ENCODE measurements at places on chromosomes 2 and 18.

DNA sequence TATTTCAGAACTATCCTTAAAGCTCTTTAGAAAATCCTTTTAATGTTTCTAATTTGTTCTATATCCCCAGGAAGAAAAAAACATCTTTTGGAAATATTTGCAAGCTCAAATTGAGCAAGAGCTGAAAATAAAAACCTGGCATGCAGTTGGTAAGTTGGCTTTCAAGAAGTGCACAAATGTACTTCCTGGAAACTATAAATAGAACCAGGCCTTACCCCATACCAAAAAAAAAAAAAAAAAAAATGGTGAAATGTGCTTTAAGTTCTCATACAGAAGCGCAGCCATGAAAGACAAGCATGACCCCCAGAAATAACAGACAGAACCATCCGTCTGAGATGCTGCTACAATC, 178.5 kb downstream of the HDAC4 start:
- DNase-seq, result no peak

- peak; percentile 47 for DNase-seq
These were observed 453 bp downstream of the CABLES1 start for GRCh38 chr18:23135550-23136325.

DNA sequence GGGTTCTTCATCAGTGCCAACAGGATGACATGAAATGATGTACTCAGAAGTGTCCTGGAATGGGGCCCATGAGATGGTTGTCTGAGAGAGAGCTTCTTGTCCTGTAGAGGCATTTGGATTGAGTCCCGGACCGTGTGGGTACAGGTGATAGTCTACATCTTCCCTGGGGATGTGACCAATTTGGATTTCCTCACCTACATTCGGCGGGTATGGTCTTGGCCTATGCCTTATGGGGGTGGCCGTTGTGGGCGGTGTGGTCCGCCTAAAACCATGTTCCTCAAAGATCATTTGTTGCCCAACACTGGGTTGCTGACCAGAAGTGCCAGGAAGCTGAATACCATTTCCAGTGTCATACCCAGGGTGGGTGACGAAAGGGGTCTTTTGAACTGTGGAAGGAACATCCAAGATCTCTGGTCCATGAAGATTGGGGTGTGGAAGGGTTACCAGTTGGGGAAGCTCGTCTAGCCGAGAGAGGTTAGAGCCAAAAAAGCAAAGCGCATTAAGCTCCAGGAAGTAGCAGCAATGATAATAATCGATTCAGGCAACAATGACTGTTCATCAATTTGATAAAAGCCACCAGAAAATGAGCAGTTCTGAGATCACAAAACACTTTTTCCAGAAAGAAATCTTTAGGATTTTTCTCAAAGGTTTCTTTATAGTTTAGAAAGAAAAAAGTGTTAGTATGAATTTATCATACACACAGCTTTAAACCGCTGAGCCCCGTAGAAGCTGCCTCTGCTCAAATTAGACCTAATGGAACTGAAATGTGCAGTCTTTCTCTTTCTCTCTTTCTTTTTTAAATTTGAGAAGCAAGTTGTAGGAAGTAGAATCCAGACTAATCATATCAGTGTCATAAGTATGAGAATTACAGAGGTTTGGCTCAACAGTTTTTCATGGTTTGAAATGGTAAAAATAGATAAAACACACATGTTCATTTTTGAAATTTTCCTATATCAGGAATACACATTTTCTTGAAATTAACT, 60.3 kb downstream of the ATIC start:
- DNase-seq, result no peak

GRCh38 chr2:137173463-137173862, 408.1 kb downstream of the THSD7B start:
- DNase-seq, result no peak

DNA sequence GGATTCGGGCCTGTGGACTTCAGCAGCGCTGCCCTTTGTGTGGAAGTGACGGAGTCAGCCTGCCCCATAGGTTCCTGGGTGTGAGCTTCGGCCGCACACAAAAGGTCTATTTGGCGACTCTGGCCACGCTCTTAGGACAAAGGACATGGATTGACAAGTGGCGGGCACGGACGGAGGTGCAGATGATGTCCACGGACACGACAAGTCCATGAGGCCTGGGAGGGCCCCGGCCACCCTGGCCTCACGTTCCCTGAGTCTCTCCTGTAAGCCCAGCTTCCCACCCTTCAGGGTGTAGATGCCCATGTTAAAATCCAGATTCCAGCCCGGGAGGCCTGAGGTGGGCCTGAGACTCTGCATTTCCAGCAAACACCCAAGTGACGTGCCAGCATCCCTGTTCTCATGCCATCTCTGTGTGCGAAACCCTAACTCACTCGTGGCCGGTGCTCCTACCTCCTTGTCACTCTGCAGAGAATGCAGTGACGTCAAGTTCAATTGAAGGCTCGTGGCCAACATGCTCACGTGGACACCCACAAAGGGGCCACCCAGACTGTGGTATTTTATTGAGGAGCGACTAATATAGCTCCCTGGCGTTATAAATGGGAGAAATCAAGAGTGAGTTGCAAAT, 111.7 kb downstream of the RTP5 start:
- no peak for DNase-seq

DNA sequence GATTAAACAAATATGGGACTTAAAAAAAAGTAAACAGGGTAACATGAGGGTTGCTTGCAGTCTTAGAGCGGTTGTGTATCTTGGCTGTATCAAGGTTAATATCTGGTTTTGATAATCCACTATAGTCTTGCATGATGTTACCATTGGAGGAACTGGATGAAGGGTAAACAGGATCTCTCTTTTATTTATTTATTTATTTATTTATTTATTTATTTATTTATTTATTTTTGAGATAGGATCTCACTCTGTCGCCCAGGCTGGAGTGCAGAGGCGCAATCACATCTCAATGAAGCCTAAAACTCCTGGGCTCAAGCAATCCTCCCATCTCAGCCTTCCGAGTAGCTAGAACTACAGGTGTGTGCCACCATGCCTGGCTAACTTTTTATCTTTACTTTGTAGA, 42.9 kb upstream of the FAM124B start:
- DNase-seq, result no peak

- no peak for DNase-seq
These were observed 12.0 kb upstream of the ACSL3 start for GRCh38 chr2:222848862-222849261.

DNA sequence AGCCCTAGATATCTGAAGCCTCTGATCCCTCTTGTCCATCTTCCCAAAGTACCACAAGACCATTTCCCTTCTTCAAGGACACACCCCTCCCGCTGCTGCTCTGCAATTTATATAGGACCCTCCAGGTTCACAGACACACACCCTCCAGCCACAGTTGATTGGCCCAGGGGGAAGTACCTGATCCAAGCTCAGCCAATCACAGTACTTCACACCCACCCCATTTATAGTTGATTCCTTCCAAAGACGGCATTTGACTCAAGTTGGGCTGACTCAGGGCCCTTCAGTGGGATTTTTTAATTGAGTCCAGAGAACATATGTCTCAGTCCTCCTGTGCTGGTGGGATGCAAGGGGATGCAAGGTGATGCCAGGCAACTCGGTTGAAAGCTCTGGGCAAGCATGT, 59.2 kb downstream of the GYPC start:
- DNase-seq, result no peak

DNA sequence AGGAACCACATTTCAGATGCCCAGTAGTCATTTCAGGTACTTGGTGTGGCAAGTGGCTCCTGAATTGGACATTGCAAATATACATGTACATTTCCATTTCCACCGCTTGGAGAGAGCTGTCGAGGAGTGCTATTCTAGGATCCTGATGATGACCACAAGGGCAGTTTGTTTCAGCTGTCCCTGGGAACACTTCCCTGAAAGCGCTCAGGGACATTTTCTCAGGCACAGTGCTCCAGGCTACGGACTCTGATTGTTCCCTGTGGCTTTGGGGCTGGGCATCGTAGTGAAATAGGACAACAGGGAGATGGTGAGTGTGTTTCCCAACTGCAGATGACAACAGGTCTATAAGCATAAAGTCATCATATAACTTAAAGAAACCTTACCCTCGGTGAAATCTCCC, 3.1 kb downstream of the DBI start:
- DNase-seq, result no peak

DNA sequence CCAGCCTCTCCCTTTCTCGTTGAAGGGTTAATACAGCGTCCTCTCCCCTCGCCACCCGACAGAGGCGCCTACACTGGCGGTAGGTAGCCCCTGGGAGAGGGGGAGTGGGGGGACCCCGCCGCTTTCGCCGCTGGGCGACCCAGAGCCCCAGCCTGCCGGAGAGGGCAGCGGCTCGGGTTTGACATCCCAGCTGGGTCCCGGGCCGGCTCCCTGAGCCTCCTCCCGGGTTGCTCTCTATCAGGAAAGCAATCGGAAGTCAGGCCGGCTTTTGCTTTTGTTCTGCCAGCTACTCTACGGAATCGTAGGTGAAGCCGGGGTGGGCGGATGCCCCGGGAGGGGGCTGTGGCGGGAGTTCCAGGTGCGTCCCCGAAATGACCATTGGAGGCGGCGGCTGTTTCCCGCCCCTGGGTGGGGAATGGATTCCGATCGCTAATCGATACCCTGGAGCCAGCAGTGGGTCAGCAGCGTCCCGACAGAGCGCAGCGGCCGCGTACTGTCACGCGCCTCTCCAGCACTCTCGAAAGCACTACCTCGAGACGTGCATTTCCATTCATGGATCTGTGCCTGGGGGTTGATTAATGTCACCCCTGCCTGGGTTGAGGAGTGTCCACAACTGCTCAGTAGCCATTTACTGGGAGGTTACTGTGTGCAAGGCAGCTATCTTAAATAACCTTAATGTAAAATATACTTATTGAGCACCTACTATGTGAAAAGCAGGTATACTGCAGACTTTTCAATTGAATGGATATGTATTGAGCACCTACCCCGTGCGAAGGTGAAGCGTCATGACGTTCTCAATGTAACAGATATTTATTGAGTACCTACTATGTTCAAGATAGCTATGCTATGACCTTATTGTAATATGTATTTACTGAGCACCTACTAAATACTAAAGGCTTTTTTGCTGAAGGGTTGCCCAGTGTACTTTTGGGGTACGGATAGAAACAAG, 1.1 kb downstream of the MAPK4 start:
- DNase-seq, result no peak

DNA sequence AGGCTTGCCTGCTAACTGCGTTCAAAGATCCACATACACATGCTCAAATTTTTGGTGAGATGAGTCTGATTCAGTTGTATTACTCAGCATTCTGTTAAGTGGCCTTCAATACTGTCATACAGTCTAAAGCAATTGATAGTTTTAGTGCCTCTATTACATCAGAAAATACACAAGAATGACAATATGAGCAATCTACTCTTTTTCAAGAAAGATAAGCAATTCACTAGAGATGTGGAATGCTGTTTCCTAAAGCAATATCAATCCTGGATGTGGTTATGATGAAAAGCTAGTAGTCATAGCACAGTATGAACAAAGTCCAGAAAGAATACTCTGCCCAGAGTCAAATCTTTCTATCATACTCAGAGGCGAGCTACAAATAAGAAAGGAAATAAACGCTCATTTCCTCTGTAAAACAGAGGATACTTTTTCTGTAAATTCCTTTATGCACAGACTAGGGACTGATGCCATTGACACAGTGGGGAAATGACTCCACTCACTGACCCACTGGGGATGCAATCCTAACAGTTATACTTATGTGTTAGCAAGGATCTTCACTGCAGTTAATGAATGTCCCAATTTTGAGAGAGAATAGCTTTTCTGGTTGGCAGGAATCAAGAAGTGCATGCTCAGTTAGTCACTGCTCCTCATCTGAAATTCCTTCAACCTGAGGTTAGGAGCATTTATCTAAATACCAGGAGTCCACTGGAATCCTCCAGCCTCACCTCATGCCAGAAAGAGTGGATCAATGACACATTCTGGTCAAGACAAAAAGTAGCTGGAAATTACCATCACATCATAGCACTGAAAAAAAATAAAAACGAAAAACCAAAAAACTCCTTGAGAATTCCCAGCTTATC, 83.3 kb downstream of the PDE11A start:
- peak; percentile 41 for DNase-seq

GRCh38 chr2:8456151-8457091, 225.4 kb upstream of the ID2 start:
- no peak for DNase-seq

GRCh38 chr2:197386242-197386641, 48.6 kb downstream of the SF3B1 start:
- no peak for DNase-seq

GRCh38 chr18:38456253-38456652, 890.7 kb upstream of the CELF4 start:
- no peak for DNase-seq

DNA sequence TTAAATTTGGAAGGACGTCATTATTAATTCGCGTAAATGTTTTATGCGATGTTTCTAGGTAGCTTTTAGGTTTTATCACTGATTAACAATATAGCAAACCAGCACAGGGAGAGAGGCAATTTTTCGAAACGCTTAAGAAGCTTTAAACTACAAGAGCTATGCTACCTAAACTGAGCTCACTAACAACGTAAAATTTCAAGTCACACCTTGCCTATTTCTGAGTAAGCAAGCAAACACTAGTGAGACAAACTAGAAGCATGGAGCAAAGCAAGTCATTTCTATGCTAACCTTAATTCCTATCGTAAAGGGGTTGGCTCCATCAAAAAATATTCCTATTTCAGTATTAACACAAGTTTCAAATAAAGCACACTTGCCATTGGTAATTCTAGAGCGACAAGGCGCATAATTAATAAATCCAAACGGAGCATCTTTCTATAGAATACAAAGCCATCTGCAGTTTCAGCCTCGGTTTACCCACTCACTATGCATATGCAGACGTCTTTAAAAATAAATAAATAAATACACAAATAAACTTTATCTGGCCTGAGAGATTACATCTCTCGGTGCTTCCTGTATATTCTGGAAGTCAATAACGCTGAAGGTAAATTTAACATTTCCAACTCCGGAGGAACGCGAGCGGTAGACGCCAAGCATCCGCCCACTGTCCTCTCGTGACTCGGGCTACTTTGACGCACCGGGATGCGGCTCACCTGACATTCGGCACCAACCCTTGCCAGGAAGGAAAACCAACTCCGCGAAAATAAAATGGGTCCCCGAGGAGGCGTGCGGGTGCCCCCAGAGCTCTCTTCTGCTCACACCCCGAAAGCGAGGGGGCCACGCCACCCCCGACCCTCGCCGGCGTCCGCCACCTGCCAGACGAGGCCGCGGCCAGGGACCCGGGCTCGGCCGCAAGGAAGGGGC, 947 bp downstream of the ITSN2 start:
- no peak for DNase-seq

DNA sequence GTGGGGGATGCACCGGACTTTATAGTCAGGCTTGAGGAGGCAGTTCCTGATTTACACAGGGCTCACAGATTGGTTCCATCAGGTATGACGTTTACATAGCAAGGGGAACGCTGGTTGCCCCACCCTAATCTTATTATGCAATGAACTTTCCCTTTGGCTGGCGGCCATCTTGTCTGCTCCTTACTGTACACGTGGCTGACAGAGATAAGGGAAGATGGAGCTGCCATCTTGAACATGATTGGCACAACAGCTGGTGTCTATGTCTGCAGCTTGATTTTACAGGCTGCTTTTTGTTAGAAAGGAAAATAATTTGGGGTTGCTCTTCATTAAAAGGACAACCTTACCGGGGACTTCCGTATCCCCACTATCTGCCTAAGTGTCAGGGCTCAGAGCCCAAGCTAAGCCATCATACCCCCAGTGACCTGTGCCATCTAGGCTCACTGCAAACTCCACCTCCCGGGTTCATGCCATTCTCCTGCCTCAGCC, 33.5 kb upstream of the ATG16L1 start:
- no peak for DNase-seq

Measured in HCEC 1CT (cell line).